ENCODE measurements at places on chromosomes 4 and X.

DNA sequence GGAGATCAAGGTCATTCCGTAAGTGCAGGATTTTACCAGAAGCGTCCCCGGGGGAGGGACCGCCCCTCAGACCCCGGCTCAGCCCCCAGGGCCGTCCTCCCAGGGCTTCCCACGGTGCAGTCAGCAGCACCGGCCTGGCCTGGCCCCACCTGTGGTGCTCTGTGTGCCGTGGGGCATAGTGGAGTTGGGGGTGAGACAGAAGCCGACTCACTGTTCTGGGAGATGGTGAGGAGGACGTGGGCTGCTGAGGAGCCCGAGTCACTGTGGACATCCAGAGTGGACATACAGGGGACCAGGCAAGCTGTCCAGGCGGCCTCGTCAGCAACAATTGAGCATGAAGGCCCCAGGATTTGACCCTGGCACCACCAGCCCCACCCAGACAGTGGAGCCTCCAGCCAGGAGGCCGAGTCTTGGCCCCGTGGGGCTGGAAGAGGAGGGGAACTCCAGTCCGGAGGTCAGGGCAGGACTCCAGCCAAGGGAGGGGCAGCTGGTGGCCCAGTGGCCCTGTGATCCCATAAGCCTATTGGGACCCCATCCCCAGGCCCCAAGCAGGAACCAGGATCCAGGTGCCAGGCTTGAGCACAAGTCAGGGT lies 19.1 kb downstream of the ATP5ME start:
- no peak for DNase-seq

DNA sequence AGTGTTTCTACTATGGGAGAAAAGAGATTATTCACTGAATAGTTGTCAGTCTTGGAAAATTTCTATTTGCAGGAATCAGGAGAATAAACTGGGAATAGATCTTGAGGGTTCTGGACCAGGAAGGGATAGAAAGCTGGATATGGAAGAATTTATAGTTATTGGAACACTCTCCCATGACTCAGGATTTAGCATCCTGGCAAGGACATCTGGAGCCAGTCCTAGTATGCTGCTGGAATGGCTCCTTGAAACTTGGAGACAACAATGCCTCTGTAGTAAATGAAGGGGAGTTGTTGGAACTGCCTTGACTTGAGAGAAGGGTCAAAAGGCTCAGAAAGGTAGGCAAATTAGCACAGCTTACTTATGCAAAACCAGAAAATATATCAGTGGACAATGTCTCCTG lies 23.5 kb upstream of the THOC2 start:
- no peak for DNase-seq

DNA sequence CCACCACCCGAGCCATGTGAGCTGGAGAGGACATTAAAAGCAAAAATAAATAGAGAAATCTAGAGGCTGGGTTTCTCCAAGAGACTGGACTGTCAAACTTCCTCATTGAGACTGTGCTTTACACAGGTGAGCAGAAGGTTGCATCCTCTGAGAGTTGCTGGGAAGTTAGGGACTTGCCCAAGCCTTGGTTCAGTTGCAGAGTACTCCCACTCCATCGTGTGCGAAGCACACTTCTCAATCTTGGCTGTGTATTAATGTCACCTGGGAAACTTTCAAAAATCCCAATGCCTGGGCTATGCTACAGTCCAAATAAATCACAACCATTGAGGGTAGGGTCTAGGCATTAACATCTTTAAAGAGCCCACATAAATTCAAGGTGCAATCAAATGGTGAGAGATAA lies 89.2 kb downstream of the ZNF330 start:
- DNase-seq: no peak

DNA sequence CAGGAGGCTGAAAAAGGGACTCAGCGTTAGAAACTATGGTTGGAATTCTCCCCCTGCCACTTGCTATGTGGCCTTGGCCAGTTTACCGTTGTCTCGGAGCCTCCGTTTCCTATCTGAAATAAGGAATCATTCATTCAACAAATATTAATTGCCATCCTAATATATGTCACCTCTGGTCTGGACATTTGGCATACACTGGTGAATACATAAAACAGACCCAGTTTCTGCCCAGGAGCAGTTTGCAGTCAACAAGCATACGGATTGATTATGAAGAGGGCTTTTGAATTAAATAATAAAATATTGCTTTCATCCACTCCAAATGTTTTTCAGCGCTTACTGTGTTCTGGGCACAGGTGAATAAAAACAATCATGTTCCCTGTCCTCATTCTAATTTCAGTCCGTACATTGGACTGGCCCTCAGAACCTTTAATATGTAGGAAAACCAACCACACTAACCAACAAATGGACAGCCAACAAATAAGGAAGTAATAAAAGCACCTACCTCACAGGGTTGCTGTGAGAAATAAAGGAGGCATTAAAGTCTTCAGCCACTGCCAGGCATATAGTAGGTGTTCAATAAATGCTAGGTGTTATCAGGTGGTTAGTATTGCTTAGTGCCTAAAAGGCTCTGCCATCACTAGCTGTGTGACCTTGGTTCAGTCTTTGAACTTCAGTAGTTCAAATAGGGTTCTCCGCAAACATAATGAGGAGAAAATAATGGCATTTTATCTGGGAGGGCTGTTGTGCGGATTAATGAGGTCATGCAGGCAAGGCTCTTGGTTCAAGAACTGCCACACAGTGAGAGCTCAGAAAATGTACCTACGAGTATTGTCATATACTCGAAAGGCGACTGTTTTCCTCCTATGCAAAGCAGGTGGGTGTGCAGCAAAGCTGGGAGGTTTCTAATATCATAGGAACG lies 7.3 kb upstream of the GSX2 start:
- DNase-seq: no peak

- no peak for DNase-seq
These were observed 1.3 kb upstream of the FAT1 start for GRCh38 chr4:186724864-186725468.

- DNase-seq: no peak
These were observed 6.8 kb downstream of the STAP1 start for GRCh38 chr4:67565284-67565683.

DNA sequence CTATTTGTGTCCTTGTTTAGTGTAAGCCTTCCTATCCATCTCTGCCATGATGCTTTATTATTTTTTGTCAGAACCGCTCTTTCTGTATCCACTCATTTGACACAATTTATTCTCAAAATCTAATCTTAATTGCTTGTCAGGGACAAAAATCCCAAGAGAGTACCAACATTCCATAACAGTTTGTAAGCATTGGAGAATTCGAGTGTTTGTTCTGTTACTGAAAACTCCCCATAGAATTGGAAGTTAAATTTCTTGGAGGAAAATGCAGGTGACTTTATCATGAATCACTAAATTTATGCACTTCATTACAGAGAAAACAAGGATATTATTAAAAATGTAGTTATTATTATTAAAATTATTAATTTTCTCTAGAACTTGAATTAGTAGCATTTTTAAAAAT lies 1986.1 kb downstream of the ARAP2 start:
- no peak for DNase-seq

DNA sequence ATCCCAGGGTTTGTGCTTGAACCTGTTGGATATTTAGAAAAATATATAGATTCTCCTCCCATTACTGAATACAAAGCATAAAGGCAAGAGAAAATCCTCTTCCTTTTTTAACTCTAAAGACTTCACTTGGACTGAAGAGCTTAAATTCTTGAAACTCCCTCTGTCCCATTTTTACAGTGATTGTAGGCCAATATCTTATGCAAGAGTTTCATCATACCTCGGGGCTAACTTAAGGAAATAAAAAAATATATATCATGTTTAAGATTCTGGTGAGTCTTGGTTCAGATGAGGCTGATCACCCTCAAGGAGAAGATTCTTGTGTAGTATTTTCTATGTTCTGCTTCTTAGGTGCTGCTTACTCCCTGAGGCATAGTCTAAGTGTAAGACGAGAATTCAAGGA lies 1449.6 kb downstream of the C4orf33 start:
- DNase-seq: no peak

DNA sequence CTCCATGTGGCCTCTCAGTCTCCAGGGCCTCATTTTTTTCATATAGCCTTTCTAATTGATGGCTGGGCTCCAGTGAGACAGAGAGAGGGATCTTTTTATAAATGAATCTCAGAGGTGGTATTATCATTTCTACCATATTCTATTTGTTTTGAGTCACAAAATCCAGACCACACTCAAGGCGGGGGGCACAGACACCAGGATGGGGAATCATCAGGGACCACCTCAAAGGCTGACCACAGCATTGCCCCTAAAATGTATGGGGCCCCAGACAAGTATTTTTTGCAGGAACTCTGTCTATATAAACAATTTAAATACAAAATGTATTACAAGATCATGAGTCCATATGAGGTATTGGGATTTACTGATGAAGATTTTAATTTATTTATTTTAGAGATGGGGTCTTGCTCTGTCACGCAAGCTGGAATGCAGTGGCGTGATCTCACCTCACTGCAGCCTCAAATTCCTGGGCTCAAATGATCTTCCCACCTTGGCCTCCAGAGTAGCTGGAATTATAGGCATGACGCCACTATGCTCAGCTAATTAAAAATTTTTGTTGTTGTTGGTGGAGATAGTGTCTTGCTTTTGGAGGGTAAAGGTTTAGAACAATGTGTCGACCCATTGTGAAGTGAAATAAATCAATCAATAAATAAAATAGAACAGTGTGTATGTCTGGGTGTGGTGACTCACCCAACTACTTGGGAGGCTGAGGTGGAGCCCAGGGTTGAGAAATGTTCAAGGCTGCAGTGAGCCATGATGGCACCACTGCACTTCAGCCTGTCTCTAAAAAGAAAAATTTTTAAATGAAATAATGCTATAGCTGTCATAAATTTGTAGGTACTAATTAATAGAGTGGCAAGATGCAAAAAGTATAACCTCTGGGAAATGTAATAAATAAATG lies 29.4 kb downstream of the WDR13 start:
- DNase-seq: no peak

All from epithelial cell of prostate (primary cell).